CD8-positive, alpha-beta T cell (primary cell): ENCODE measurements at places on chromosomes 11 and 22.

DNA sequence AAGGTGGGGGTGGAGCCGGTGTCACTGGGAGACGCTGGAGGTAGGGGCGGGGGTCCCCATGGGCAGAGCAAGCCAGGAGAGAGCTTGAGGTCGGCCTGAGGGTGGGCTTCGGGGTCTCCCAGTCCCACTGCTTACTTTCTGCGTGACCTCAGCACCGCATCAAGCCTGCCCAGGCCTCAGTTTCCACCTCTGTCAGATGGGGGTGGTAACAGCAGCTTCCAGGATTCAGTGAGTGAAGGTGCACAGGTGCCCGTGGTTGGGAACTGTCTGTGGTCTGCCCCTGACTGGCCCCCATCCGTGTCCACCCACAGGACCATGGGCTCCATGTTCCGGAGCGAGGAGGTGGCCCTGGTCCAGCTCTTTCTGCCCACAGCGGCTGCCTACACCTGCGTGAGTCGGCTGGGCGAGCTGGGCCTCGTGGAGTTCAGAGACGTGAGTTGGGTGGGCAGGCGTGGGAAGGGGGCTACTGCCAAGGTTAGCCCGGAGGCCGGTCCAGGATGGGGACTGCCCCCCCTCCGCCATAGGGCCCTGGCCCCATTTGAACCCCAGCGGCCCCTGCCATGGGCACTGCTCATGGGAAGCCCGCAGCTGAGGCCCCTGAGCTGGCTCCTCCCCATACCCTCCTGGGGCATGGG lies 2.2 kb downstream of the TCIRG1 start:
- DNase-seq = no peak

- DNase-seq = no peak
These were observed 61.8 kb downstream of the MCHR1 start for GRCh38 chr22:40741116-40741515.

GRCh38 chr11:61842528-61842820 lies 14.4 kb downstream of the FADS2 start:
- DNase-seq = no peak

GRCh38 chr11:87491381-87491780 lies 453.6 kb downstream of the TMEM135 start:
- DNase-seq = no peak

DNA sequence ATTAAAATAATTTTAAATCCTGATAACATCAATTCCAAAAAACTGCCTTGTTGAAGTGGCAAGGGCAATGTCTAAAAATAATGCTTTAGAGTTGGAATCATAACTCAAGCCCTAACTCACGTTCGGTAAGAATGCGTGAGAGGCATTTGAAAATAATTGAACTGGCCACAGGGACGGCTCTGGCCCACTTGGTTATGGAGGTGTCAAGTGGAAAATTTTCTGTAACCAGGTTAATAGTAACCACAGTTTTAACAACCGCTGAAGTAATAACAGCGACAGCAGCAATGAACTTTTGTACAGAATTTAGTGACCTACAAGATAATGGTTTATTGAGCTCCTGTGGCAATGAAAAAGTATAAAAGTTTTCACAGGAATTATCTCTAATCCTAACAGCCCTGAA lies 79.4 kb downstream of the ETS1 start:
- DNase-seq = no peak

- no peak for DNase-seq
These were observed 42.7 kb downstream of the IGLL1 start for GRCh38 chr22:23537416-23537815.

GRCh38 chr11:80186692-80187091 lies 745.9 kb upstream of the TENM4 start:
- DNase-seq = no peak

- no peak for DNase-seq
These were observed 53.7 kb downstream of the IGSF9B start for GRCh38 chr11:133903056-133903455.

- DNase-seq = peak; percentile 95
These were observed 8.4 kb downstream of the FAM118A start for GRCh38 chr22:45318168-45318557.

GRCh38 chr22:36830601-36831000 lies 13.8 kb upstream of the PVALB start:
- no peak for DNase-seq

GRCh38 chr11:75668451-75669297 lies at the start of gene MAP6:
MAP6 (minus strand) TSS chr11:75669038; CDS start chr11:75668369, 669 bp downstream.
- DNase-seq = no peak
